Hematopoietic multipotent progenitor cell treated with erythropoietin and hydrocortisone succinate and interleukin-3 and kit ligand, for 17 days (in vitro differentiated cells): ENCODE measurements at places on chromosomes 7 and 10.
A peak's percentile ranks its signal among the peaks of the same experiment; 100 is the strongest.

DNA sequence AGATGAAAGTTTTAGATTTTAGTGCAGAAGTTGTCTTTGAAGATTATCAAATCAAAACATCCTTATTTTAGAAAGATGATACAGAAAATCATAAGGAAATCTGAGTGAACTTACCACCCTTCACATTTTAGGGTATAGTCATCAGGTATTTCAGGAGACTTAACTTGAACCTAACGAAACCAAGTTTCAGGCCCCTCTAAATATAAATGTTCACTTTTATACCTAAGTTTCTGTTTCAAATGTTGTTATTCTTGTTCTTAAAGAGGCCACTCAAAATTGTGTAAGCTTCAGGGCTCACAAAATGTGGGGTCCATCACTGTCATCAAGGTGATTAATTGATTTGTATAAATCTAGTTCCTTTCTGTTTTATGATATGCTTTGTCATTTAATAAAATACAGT, 216.2 kb downstream of the KIAA1217 start:
- DNase-seq, result no peak

DNA sequence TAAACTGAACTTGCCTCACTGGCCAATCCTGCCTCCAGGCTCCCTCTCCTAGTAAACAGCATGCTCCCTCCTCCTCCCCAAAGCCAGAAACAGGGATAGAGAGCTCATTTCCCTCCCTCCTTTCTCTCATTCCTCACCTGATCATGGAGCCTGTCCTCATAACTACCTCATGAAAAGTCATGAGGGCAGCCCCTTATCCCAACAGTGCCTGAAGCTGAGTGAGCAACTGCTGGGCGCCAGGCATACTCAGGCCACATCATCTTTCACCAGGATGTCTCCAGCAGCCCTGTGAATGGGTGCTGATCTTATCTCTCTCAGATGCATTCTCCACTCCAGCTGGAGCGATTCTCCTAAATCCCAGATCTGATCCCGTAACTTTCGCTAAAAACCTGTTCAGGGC, 307.2 kb downstream of the PRPF18 start:
- no peak for DNase-seq

GRCh38 chr7:137690635-137691034, 156.1 kb downstream of the DGKI start:
- no peak for DNase-seq

- no peak for DNase-seq
Observed at GRCh38 chr10:71623098-71623985, 96.2 kb downstream of the C10orf105 start.

- DNase-seq, result no peak
Observed at GRCh38 chr7:141501451-141501850, 49.8 kb upstream of the AGK start.

GRCh38 chr10:24552346-24553016, 171.2 kb downstream of the ARHGAP21 start:
- peak; percentile 54 for DNase-seq

DNA sequence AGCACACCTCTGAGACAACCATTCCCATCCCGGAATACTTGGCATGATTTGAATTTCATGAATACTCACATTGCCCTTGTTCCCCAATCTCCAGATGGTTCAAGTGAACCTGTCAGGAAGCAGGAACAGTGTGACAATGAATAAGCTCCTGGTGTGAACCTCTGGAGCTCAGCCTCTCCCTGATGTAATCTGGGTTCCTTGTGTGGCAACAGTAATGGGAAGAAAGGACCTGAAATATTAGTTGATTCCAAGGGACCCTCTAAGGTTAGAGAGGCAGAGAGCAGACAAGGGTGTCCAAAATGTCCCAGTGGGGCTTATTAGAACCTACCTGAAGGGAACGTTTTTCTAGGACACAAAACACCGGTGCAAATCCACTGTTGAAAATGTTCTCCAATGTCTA, 8.5 kb downstream of the OR2A7 start:
- peak; percentile 4 for DNase-seq

- DNase-seq, result no peak
Observed at GRCh38 chr7:44060091-44060947, 5.0 kb downstream of the PGAM2 start.

DNA sequence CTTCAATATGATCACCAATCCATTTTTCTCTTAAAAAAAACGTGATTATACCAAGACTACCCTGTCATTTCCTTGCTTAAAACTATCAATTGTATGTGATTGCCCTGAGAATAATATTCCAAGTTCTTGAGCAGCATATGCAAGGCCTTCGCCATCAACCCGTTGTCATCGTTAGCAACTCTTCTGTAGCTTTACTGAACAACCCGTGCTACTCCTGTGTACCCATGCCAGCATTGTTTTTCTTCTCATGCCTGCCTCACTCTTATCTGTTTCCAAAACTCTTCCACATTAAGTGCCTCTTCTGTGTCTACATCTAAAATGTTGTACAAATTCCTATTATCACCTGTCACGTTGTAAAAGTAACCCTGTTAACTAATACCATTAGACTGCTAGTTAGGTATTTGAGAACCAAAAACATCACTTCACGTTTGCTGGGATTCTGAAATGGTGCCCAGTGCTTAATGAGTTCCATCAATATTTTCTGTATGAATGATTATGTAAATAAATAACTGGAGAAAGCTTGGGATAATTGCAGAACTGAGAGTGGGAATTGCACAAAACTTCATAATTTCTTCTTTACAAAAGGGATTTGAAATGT, 10.5 kb downstream of the CAV2 start:
- DNase-seq, result no peak

GRCh38 chr7:15446280-15446679, 115.5 kb downstream of the AGMO start:
- no peak for DNase-seq

- DNase-seq, result no peak
Observed at GRCh38 chr7:99290980-99291607, 18.5 kb downstream of the MYH16 start.

GRCh38 chr10:68423522-68423921, 16.4 kb upstream of the RUFY2 start:
- DNase-seq, result no peak

DNA sequence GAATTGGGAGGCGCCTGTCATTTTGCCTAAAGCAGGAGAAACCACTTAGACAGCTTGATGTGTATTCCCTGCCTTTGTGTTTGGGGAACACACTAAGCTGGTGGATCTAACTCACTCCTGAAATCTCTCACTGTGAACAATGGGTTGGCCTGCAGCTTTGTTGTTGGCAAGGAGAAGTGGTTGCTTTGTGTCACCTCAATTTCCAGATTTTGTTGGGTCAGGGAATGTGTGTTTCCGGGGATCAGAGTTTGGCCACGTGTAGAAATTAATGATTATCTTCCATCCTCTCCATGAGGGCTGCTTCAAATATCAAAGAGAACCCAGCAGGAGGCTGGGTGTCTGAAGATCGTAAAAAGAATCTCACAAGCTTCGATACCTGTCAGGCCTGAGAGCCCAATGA, 27.8 kb downstream of the A1CF start:
- no peak for DNase-seq

DNA sequence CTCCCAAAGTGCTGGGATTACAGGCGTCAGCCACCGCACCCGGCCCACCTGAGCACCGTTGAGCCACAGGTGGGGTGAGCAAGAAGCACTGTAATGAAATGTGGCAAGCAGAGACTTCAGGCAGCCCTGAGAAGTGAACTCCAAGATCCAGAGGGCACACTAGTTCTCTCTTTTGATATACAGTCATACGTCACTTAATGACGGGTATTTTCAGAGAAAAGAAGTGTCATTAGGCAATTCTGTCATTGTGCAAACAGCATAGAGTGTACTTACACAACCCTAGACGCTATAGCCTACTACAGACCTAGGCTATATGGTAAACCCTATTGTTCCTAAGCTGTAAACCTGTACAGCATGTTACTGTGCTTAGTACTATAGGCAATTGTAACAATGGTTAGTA, 7.9 kb downstream of the PANK1 start:
- no peak for DNase-seq

DNA sequence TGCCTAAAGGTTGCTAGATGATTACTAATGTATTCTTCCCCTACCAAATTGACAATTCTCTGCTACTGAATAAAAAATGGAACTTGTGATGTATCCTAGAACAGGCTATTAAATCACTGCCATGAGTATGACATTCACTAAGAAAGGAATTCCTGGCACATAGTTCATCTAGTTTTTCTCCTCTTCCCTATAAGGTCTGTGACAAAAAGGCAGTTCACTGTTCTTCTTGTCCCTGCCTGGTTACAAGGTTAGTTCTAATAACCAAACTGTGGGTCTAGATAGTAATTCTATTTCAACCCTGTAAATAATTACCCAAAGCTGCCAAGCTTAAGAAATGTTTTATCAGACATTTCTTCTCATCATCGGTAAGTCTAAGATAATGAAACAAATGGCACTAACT, 245.6 kb downstream of the BICC1 start:
- DNase-seq, result no peak

DNA sequence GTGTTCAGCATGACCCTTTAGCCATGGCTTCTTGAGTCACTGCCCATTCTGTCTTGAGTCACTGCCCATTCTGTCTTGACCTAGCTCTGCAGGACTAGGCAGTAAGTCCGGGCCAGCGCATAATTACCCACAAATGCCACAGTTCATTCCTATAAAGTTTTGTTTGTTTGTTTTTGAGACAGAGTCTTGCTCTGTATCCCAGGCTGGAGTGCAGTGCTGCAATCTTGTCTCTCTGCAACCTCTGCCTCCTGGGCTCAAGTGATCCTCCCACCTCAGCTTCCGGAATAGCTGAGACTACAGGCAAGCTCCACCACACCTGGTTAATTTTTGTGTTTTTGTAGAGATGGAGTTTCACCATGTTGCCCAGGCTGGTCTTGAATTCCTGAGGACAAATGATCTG, 32.7 kb upstream of the TARP start:
- DNase-seq, result no peak

DNA sequence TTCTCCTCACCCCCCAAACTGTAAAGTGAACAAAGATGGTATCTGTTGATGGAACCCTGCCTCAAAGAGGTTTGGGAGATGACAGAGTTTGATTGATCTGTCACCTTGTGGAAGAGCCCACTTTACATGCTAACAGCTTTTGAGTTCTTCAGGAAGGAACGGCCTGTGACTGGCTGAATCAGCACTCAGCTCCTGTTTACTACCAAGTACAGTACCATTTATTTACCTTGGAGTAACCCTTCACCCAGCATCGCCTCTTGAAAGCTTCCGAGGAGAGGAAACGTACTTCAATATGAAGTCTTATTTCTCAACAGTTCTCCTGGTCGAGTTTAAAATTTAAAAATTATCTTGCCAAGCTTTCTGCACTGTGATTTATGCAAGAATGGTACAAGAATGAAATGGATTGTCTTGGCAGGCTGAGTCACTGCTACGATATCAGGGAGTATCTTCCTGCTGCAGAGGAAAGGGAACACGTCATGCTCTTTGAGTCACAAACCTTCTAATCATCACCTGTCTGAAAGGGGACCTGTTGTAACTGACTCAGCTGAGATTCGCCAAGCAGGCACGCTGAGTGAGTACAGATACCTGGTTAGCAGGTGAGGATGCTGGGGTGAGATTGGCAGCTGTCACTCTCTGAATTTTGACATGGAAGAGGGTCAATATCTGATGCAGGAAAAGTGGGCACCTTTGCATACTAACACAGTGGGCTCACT, 30.1 kb downstream of the KLF6 start:
- no peak for DNase-seq

- DNase-seq, result peak; percentile 39
Observed at GRCh38 chr10:511101-511848, 178.2 kb downstream of the DIP2C start.

DNA sequence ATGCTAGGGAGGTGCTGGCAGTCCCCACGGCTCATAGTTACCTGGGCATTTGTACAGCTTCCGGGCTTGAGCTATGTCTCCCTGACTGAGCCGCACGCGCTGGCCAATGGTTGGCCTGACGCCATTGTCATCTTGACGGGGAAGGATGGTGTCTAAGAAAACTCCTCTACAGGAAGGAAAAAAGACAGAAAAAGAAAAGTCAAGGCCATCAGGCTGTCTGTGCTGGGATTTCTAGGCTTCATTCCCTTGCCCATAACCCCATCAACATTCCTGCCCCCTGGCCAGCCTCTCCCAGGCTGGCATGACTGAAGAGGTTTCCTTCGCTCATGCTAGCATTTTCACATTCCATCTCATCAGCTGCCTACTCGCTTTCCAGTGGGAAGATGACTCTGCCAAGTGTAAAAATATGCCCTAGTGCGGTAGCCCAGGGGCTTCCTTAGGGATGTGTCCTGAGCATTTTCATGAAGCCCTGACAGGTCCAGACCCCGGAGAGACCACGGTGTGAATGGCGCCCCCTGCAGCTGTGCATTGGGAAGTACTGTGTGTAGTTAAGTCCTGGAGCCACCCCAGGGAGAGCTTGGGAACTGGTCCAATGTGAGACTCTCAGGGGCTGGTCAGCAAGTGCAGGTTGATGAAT, 54.5 kb upstream of the OPALIN start:
- DNase-seq, result no peak

DNA sequence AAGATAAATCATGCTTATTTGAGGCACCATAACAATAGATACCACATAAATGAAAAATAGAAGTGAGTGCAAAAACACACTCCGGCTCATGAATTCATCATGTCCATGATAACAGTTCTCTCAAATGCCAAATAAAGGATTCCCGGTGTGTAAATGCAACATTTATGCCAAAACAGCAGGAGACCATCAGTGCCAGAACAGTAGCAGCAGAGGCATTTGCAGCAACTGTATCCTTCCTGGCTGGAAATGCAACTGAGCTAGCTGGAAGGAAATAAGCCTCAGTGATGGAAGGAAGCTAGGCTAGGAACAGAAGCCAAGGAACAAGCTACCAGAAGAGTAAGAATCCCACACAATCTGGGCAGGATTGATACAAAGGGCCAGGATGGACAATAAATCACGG, 79.9 kb upstream of the THSD7A start:
- no peak for DNase-seq

GRCh38 chr7:142557971-142558582, 191.2 kb upstream of the PRSS1 start:
- DNase-seq, result peak; percentile 38

- no peak for DNase-seq
Observed at GRCh38 chr7:98301693-98302470, 20.4 kb downstream of the BRI3 start.

DNA sequence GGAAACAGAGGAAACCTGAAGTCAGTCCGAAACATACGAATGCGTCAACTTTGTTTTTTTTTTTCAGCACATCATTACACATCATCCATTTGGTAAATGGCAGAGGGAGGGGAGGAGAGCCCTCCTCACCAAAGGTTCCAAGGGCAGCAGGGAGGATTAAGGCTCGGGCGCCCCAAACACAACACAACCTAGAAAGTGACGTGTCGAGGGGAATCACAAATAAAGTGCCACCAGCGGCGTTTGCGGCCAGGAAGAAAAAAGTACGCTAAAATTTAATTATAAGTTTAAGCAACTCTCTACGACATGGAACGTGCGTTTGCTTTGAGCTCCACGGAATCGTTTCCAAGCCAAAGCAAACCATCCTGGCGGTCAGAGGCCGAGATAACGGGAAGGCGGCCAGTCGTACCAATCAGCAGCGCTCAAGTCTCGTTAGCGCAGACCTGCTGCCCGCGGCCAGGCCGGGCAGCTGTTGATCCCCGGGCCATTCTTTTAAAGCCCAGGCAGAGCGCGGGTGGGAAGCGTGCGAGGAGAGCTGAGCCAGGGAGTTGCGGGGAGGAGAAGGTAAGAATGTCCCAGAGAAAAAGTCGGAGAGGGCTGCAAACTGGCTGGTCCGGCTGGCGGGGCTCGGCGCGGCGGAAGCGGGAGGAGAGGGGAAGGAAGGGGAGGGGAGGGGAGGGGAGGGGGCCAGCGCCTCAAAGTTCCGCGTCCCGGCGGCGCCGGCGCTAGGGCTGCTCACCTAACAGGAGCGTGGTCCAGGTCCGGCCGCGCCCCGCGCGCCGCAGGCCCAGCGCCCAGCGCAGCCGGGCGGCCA, 719 bp downstream of the DPY19L1 start:
- peak; percentile 31 for DNase-seq
